ENCODE measurements at places on chromosomes 1 and 21.

DNA sequence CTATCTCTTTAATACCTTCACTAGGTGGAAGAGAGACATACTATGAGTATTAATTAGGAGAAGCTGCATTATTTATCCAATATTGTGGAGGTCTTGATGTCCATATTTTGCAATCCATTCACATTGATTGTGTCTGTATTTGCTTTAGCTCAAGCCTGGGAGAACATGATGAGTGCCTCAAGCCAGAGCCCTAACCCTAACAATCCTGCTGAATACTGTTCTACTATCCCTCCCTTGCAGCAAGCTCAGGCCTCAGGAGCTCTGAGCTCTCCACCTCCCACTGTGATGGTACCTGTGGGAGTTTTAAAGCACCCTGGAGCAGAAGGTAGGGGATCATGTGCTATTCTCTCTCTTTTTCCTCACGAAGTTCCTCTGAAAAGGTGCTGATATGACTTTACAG lies 99.5 kb downstream of the CC2D1B start:
- DNase-seq: no peak

DNA sequence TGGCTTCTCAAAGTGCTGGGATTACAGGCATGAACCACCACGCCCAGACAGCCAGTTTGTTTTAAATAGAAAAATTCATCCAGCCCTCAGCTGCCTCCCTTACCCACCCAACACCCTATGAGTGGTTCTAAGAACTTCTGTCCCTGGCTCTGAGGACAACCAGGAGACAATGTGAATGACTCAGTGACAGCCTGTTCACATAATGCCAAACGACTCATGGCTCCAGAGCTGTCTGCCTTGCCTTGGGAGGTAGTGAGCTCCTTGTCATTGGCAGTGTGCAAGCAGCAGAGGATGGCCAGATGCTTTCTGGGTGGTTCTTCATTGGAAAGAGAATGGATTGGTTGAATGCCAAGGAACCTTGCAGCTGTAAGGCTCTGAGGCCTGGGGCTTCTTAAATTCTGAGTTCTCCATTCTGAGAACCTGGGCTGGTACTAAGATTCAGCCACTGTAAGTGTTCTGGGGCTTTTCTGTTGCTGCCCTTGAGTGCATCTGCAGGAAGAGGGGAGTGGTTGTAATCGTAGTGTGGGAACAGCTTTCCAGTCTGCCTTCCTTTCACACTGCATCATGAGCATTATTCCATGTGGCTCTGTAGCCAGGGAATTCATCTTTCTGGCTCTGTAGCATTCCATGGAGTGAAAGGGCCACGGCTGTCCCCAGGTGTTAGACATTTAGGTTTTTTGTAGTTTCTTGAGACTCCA lies 5.8 kb downstream of the SERINC2 start:
- DNase-seq: no peak

DNA sequence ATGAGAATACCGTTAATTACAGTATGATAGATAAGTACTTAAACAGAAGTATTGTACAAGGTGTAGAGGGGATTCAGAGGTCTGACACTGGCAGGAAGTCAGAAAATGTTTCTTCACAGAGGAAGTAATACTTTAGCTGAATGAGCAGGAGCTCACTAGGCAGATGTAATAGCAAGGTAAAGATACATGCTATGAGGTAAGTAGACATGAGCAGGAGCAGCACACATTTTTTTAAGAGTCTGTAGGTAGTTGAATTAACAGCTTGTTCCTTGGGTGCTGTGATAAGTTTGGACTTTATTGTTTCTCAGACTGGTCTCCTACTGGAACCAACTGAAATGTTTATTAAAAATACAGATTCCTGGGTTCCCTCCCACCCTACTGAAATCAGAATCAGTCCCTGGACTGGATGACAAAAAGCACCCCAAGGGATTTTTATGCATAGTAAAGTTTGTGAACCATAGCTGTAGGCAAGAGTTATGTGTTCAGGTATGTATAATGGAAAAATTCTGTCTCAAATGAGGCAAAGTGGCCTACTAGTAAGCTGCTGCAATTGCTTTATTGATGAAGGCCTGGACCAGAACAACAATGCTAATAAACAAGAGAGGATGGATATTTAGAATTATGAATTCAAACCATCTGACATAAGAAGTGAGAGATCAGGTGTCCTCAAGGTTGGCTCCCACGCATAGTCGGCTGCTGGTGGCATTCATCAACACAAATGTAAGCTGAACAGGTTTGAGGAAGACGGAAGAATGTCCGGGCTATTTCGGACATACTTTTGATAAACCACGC lies 902 bp downstream of the AP4B1 start:
- DNase-seq: no peak

DNA sequence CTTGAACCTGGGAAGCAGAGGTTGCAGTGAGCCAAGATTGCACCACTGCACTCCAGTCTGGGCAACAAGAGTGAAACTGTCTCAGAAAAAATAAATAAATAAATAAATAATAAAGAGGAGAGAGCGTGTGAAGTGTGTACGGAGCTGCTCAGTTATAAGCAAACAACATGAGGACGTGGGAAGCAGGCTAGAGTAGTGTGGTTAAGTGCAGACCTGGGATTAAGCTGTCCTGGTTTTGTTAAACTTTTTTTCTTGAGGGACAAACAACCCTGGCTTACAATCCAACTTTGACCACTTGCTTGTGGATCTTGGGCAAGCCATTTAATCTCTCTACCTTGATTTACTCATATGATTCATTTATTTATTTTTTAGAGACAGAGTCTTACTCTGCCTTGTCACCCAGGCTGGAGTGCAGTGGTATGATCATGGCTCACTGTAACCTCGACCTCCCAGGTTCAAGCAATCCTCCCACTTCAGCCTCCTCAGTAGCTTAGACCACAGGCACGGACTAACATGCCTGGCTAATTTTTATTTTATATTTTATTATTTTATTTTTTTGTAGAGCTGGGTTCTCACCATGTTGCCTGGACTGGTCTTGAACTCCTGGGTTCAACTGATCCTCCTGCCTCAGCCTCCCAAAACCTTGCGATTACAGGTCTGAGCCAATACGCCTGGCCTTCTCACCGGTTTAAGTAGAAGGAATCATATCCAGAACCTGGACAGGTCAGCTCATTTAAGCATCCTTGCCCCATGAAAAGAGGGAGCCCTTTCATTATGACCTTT lies 52.7 kb downstream of the RPS6KA1 start:
- DNase-seq: no peak

GRCh38 chr1:51907079-51907702 lies 28.7 kb upstream of the NRDC start:
- DNase-seq: no peak

- DNase-seq: no peak
These were observed 1.3 kb downstream of the CDC42BPA start for GRCh38 chr1:227317011-227317451.

DNA sequence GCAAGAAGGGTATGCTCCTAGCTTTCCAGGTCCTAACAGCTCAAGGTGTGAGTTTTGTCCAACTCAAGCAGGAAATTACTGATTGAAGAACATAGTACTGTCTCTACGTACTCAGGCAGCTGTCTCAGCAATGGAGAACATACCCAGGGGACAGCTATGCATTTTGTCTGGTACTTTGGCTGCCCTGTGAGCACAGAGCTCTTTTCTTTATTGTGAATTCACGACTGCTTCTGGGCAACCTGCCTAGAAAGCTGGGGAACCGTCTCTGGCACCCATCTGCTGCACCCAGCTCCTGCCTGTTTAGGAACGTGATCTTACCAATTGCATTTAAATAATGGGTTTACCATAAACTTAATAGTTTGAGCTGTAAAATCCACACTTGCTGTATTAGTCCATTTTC lies 258.1 kb downstream of the HHAT start:
- no peak for DNase-seq

GRCh38 chr1:59136541-59137275 lies 160.2 kb upstream of the FGGY start:
- no peak for DNase-seq

DNA sequence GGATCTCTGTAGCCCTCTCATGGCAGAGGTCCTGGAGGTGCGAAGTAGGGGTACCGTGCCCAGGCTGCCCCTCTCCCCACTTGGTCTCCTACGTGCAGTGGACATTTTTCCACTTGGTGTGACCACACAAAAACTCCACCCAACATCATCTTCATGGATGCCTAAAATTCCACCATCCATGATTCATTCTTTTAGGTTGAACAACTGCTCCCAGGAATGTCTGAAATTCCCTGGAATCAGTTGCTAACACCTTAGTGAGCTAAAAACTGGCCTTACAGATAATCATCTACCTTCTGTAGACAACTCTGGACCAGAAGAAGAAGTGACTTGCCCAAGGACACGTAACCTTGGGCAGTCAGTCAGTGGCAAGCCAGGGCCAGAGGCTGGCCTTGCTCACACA lies 32.1 kb upstream of the CLIC4 start:
- DNase-seq: peak; percentile 47

DNA sequence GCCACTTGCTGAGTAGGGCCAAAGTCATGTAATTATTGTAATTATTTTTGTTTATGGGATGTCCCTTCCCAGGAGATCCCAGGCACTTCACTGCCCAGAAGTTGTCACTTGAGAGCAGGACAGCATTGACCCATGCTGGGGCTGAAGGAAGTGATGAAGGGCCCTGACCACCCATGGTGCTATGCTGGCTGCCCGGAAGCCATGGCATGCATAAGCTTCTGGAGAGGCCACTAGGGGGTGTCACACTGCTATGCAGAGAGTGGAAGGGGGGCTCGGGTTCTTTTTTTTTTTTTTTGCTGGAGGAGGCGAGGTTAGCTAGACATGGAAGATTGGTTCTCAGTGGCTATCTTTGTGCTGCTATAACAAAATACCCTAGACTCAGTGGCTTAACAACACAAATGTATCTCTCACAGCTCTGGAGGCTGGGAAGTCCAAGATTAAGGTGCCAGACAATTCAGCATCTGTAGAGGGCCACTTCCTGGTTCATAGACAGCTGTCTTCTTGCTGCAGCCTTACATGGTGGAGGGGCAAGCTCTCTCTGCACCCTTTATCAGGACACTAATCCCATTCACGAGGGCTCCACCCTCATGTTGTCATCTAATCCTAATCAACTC lies 84.9 kb downstream of the CNIH3 start:
- DNase-seq: no peak

- no peak for DNase-seq
These were observed 61.1 kb upstream of the GPR88 start for GRCh38 chr1:100476735-100477290.

- DNase-seq: no peak
These were observed 151.2 kb downstream of the TGFBR3 start for GRCh38 chr1:91734761-91735160.

- no peak for DNase-seq
These were observed 16.8 kb upstream of the FMN2 start for GRCh38 chr1:240074908-240075307.

DNA sequence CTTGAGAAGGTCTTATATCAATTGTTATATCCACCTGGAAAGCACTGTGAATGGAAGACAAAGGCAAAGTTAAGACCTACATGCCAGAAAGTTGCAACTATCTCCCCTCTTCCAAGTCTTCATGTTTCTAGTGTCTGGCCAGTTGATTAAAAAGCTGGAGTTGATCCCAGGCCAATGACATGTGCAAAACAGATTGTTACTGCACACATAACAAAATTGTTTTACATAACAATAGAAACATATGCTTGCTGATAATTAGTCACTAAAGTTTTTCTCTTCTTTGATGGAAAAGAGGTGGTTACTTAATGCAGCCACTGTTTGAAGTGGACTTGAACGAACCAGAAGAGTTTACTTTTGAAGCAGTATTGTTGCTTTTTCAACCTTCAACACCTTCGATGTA lies 158.2 kb downstream of the TGFBR3 start:
- no peak for DNase-seq

GRCh38 chr1:112904831-112905261 lies 51.1 kb downstream of the SLC16A1 start:
- no peak for DNase-seq

DNA sequence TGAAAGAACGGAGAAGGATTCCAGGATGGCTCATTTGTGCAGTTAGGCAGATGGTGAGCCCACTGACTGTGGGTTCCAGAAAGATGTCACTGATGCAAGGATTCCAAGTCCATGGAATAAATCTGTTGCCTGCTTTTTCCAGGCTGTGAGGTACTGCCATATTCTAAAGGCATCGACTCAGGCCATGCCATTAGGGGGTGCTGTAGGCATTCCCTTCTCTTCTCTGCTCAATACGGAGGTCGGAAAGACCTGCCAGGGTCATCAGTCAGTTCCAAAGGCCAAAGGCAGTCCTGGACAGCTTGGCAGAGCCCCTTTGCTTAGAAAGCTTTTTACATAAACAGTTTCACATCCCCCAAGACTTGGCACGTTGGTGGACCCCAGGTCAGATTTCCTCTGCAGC lies 31.7 kb upstream of the TMEM125 start:
- peak; percentile 14 for DNase-seq

DNA sequence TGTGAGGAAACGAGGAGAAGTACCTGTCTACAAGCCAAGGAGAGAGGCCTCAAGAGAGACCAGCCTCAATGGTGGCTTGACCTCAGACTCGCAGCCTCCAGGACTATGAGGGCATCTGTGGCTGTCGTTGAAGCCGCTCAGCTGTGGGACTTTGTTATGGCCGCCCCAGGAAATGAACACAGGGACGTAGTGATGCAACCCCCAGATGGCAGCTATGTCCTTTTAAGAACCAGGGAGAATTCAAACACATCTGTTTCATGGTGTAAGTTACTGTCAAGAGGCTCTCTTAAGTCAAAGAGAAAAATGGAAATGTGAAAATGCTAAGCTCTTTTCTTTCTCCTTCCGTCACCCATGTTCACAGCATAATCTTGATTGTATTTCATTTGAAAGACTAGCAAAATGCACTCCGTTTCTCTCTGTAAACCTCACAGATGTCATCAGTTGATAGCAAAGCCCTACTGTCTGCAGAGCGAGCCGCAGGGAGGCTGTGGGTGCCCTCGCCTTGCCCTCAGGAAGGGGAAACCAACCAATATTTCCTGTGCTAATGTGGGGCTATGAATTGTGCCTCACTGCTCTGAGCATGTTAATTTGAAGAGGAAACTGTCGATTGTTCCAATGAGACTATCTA lies 21.3 kb downstream of the UBASH3A start:
- DNase-seq: no peak

DNA sequence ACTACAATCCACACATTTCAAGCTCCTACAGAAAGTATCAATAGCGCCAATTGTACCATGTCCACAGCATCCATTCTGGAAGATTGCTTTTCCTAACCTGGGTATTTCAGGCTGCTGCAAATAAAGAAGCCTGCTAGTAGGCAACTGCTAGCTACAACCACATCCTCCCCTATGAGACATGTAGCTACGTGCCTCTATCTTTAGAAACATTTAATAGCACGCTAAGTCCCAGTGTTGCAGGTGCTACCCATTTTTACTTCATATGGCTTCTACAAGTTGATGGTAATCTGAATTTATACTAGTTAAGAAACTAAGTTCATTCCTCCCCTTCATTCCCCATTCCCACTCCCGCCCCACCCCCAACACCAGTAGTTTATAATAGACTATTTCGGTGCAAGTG lies 7.4 kb upstream of the AMPD1 start:
- DNase-seq: no peak

GRCh38 chr21:42310411-42311001 lies 4.7 kb downstream of the TFF3 start:
- no peak for DNase-seq

DNA sequence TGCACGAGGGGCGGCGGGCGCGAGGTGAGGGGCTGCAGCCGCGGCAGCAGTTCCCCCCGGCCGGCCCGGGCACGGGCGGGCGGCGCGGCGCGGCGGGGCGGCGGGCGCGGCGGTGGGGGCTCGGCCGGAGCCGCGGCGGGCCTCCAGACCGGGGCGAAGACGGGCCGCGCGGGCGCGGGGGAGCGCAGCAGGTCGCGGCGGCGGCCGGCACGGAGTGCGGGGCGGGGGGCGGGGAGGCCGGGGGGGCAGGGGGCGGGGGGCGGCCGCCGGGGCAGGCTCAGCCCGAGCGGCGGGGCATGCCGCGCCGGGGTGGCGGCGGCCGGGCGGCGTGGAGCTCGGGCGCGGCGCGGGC lies 311 bp downstream of the IRF2BP2 start:
- DNase-seq: no peak

All from fibroblast of skin of left quadriceps (primary cell).